ENCODE measurements at places on chromosomes 1 and 21.

GRCh38 chr1:174995916-174996315, 3.8 kb upstream of the CACYBP start:
- no peak for DNase-seq

- DNase-seq = no peak
Observed at GRCh38 chr1:165444897-165445370, at the start of gene RXRG. Gene RXRG, minus strand, starts transcription at chr1:165445126. Its CDS starts 233 bp downstream, at chr1:165444893.

DNA sequence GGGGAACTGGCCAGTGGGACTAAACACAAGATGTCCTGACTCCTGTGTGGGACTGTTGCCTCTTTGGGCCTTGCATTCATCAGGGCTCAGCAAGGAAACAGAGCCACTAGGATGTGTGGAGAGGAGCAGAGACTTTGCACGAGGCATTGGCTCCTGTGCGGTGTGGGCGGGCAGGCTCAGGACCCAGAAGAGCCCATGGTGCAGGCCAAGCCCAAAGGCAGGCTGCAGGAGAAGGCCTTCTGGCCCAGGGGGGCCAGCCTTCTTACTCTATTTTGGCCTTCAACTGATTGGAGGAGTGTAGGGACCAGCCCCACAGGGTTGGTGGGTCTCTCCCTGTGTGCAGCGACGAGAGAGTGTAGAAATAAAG, 23.5 kb downstream of the LRRC3 start:
- DNase-seq = no peak

GRCh38 chr1:119790451-119791198, 20.6 kb downstream of the REG4 start:
- DNase-seq = no peak

- DNase-seq = no peak
Observed at GRCh38 chr1:246293366-246294121, 213.5 kb downstream of the SMYD3 start.

DNA sequence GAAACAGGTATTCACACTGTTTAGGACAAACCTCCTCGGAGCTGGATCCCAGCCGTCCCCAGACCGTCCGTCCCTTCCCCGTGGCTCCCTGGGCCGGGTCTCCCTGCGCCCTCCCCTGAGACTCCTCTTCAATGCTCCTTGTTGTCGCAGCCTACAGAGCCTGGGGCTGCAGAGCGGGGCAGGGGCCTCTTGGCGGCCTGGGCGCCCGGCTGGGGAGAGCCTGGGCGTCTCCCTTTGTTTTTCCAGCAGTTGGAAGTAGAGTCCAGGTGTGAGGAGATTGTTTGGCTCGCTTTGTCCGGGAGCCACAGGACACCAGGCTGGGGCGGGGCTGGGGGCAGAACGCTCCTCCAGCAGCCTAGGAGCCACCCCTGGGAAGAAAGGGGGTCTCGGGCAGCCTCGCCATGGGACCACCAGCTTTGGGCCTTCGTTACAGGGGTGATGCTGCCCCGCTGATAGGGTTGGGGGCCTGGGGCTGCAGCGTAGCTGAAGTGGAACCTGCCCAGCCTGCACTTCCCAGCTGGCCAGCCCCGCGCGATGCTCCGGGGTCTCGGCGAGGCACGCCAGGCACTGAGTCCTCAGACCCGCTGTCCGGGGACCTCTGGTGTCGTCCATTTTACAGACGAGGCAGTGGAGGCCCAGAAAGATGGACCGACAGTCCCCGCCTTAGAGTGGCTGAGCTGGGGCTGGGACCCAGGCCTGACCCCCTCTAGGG, 66.9 kb downstream of the PRDM16 start:
- DNase-seq = no peak

GRCh38 chr1:19006000-19006399, 49.5 kb upstream of the IFFO2 start:
- DNase-seq = no peak

- no peak for DNase-seq
Observed at GRCh38 chr1:151860504-151861187, 7.1 kb upstream of the THEM5 start.

GRCh38 chr1:5475572-5475971, 516.7 kb downstream of the NPHP4 start:
- no peak for DNase-seq

DNA sequence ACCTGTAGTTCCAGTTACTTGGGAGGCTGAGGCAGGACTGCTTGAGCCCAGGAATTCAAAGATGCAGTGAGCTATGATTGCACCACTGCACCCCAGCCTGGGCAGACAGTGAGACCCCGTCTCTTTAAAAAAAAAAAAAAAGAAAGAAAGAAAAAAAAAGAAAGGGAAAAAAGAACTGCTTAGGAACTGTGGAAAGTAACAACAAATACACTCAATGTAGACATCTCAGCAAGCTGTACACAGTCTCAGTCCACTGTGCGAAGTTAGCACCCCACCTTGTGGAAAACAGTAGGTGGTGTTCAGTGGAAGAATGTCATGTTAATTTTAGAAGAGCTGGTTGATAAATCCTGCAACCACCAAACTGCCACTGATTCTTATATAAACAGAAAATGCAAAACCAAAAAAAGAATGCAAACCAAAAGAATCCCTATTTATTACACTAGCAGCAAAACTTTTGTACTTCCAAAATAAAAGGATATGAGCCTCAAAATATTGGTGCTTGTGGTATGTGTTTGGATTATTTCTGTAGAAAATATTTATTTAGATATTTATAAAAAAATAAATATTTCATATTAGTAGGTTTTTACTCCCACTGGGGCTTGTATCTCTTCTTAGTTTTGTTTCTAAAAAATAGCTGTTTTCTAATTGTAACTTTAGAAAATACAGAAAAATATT, 31.1 kb downstream of the ALG14 start:
- no peak for DNase-seq

DNA sequence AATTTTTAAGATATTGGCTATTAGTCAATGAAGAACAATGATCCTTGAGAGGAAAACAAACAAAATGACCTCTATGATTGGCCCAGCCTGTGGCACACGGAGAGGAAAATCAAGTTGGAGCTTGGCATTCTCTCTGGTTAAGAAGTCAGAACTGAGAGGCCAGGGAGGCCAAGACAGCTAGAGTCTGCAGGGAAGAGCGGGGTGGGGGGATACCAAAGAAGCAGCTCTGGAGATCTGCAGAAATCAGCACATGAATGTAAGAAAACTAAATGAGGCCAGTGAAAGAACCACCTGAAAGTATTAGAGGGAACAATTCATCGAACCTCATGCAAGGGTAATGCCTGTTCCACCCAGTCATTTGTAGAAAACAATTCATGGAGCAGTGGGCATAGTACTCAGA, 23.8 kb upstream of the C1orf115 start:
- no peak for DNase-seq

GRCh38 chr1:40155910-40156309, 5.3 kb upstream of the RLF start:
- DNase-seq = no peak

- no peak for DNase-seq
Observed at GRCh38 chr1:214106375-214106774, 118.6 kb downstream of the PROX1 start.

DNA sequence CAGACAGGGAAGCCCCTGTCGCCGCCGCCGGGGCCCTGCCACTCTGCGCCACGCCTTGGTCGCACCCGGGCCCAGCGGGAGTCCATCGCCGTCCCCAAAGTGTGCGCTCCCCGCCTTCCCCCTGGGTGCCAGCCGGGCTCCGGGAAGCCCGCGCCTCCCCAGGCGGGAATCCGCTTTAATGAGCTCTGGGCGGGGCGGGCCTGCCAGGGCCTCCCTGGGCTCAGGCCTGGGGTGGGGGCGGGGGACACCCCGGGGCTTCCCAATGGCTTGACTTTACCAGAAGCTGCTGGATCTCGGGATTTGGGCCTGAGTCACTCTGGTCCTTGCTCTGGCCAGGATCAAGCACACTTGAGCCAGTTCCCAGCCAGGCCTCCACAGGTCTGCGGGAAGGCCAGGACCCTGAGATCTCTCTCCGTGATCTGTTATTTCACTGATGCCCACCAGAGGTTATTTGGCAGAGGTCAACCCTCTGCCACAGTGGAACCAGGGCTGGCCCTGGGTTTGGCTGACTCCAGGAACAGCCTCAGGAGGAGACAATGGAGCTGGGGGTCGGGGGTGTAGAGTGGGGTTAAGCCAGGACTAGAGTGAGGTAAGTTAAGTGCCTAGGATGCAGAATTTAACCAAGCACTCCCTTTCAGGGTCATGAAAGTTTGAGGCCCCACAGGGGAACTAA, 178.4 kb upstream of the EDN2 start:
- DNase-seq = no peak

DNA sequence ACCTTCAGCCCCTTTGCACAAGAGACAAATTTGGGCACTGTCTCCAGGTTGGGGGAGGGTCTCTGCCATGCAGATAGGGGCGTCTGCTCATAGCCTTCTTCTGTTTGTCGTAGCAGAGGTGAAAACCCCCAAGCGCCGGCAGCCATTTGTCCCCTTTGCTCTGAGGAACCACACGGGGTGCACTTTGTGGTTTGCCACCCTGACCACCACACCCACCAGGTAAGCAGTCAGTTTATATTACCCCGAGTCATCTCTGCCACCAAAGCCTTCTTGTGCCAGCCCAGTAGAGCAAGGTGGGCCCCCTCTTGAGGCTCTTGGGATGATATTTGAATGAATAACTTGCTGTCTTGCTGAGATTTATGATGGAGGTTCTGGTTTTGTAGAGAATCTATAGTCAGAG, 111.8 kb downstream of the VPS13D start:
- DNase-seq = no peak

DNA sequence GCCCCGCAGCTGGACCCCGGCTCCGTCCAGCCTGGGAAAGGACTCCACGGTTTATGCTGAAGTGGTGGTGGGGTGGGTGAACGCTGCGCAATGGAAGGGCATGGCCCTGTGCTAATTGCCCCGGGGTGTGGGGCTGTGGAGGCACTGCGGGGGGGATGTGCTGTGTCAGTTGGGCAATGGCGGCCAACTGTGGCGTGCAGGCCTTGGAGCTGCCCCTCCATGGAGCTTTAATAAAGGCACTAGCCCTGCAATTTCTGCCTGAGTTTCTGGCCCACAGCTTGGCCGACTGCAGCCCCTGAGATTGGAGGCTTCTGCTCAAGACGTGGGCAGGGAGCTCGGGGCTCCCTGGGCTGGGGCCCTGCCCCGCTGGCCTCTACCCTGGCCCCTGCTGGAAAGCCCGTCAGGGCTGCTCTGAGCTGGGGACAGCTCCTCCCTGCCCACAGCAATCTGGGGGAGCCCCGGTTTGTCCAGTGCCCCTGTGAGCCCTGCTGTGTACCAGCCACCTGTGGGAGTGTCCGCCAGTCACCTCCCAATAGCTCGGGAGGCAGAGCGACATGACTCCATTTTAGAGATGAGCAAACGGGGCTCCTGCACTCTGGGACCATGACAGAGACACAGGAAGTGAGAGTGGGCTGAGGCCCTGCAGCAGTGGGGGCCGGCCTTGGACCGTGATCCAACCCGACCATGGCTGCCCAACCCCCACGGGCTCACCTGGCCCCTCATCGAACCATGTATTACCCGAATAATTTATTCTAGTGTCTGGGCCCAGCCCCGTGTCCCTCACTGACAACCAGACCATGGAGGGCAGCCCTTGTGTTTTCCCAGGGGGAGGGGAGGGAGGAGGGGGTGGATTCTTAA, 8.7 kb upstream of the TNFRSF14 start:
- no peak for DNase-seq

DNA sequence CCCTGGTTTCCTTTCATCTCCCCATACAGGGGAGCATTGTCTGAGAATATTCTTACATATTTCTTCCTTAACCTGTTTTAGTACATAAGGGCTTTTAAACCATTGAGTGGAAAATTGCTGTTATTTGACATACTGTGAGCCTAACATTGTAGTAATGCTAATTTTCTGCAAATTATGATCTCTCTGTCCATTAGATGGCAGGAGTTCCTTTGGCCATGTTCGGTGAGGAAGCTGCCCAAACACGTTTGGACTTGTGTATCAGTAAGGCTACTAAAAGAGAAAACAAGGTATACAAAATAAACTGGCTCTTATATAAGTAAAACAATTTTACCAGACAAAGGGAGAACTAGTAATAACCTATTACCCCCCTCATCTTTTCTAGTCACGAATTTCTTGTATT, 29.2 kb downstream of the CDC7 start:
- no peak for DNase-seq

GRCh38 chr1:119136401-119136800, 4.1 kb downstream of the WARS2 start:
- no peak for DNase-seq

DNA sequence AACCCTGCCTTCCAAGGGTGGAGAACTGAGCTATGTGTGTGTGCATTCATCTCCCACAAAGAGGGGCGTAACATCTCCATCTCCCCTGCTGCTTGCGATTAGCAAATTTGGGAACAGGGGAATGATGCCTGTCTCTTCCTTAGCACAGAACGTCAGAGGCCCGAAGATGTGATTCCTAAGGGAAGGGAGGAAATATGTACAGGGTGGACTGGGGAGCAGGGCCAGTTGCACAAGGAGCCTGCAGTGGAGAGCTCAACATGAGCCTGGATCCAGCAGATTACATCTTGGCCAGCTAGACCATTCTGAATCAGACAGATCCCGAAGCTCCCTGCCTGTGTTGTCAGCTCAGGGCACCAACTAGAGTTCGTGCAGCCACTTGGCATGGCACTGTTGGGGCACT, 118.1 kb downstream of the NGF start:
- no peak for DNase-seq

- DNase-seq = no peak
Observed at GRCh38 chr1:226862890-226863289, 7.5 kb upstream of the PSEN2 start.

DNA sequence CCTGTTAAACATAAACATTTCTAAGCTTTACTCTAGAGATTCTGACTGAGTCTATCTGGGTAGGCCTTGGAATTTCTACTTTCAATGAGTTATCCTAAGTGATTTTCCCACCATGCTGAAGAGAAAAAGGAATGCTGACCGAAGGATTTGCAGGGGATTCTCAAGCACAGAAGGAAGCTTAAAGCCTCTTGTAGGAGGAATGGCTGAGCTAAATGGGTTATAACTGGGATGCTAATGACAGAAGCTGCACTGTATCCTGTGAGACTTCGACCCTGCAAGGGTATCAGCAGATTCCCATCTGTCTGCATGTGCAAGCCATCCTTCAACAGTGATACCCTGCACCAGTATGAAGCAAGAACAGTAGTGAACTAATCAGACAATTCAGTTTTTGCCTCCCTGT, 35.4 kb downstream of the SLC35D1 start:
- no peak for DNase-seq
